ENCODE measurements at places on chromosomes 3 and 15.

GRCh38 chr3:55416331-55416821 is 70.7 kb downstream of the WNT5A start:
- peak; percentile 87 for DNase-seq

GRCh38 chr15:99409097-99409473 is 156.7 kb upstream of the MEF2A start:
- peak; percentile 60 for DNase-seq

DNA sequence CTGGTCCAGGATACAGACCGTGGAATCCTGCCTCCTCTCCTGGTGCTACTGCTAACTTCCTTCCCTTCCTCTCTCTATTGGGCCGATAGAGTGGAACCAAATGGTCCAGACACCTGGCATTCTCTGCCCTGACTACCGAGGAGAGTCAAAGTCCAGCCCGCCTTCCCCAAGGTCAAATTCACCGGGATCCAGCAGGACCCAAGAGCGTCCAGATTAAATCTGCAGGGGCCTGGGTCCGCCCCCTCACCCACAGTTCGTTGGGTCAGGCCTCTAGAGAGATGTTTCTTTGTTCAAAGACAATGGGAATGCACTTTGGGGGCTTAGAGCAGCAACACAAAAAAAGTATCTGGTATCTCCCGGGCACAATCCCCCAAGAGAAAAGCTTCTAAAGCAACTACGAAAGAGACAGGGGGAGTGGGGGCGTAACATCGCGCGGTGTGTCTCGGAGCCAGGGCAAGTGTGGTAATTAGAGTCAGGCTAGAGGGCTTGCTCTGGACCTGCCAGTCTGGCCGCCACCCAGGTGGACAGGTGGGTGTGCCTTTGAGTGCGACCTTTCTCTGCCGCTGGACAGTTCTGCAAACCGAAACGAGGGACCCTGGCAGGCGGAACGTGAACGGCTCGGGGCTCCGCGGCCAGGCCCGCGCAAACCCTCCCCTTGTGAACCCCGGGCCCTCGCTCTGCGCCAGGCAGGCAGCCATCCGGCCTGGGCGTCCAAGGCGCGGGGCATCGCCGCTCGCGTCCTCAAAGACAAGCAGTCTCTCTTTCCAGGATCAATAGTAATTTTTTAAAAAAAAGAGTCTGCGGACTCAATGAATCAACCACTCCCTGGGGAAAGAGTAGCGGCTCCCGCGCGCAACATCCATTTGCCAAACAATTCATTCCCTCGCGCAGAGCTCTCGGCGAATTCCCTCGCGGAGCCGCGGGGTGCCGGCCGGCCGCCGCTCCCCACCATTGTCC is 806 bp downstream of the KLHL25 start:
- peak; percentile 33 for DNase-seq

- DNase-seq = no peak
Observed at GRCh38 chr3:9135930-9136525, 113.4 kb downstream of the SRGAP3 start.

GRCh38 chr3:146685050-146685814 is 80.1 kb upstream of the PLSCR5 start:
- no peak for DNase-seq

DNA sequence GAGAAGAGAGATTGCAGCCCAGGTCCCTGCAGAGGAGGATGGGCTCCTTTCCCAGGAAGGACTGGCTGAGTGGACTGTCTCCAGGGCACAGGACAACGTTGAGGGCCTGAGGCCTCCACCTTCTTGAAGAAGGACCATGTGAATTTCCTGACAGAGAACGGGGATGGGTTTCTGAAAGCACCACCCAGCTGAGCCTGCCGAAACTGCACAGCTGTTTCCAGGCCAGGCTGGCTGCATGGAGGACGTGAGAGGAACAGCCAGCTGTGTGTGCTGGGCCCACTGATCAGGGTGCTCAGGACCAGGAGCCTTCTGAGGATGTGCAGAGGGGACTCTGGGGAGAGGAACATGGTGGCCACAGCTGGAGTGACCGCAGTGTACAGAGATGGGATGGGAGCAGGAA is 39.2 kb downstream of the HMCES start:
- DNase-seq = no peak

GRCh38 chr15:101641894-101642293 is 10.3 kb downstream of the TM2D3 start:
- DNase-seq = no peak

GRCh38 chr3:23404246-23404645 is 201.1 kb downstream of the UBE2E2 start:
- no peak for DNase-seq

DNA sequence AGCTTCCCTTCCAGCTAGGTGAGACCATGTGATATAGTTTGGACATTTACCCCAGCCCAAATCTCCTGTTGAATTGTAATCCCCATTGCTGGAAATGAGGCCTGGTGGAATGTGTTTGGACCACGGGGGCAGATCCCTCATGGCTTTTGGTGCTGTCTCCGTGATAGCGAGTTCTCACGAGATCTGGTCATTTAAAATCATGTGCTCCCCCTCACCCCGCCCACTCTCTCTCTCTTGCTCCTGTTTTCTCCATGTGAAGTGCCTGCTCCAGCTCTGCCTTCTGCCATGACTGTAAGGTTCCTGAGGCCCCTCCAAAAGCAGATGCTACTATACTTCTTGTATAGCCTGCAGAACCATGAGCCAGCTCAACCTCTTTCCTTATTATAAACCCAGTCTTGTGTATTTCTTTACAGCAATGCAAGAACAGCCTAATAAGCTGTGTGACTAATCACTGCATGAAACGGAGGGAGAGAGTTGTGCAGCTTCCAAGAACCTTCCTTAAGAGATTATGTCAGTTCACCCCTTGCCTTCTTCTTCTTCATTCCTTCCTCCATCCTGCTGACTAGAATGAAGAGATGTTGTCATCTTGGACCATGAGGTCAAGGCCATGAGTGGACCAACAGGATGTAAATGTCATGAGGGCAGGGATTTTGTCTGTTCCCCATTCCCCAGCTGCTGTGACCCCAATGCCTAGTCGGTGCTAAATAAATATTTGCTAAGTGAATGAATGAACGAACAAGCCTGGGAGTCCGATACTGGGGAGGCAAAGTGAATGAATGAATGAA is 91.0 kb downstream of the CPN2 start:
- peak; percentile 55 for DNase-seq

DNA sequence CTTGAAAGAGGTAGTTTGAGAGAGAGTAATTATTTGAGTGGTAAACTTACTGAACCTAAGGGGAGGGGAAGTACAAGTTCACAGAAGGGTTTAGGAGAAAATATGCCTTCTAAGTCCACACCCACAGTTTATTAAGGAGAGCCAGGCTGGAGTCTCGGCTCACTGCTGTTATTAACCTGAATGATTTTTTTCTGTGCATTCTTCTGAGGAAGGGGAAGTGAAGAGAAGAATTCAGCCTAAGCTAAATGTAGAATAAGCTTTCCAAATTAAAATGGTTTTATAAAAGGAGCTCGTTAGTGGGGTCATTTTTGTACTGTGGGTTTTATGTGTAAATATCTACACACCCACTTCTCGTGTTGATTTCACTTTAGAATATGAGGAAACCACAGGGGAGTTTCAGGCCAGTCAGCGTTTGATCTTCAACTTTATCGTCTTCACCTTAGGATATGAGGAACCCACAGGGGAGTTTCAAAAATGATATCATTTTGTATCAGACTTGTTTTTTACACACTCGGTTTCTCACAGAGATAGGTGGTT is 1.5 kb downstream of the WHAMM start:
- no peak for DNase-seq

- no peak for DNase-seq
Observed at GRCh38 chr15:69434238-69434637, 18.4 kb upstream of the RPLP1 start.

DNA sequence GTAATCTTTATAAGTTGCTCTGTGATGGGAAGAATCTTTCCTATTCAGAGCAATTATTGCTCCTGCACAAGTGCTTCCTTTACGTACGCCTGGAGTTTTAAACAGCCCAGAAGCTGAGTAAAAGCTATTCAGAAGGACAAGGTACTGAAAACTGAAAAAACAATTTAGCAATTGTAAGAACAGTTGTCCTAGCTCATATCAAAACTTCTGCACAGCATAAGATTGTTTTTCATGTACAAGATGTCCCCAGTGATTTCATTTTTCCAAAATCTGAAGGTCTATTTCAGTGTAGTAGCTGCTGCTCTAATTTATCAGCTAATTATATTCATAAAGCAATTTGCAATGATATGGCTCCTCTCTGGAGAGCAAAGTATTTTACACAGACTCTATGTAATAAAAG is 23.7 kb downstream of the KCNAB1 start:
- no peak for DNase-seq

GRCh38 chr3:105355408-105356061 is 11.2 kb upstream of the ALCAM start:
- peak; percentile 52 for DNase-seq

DNA sequence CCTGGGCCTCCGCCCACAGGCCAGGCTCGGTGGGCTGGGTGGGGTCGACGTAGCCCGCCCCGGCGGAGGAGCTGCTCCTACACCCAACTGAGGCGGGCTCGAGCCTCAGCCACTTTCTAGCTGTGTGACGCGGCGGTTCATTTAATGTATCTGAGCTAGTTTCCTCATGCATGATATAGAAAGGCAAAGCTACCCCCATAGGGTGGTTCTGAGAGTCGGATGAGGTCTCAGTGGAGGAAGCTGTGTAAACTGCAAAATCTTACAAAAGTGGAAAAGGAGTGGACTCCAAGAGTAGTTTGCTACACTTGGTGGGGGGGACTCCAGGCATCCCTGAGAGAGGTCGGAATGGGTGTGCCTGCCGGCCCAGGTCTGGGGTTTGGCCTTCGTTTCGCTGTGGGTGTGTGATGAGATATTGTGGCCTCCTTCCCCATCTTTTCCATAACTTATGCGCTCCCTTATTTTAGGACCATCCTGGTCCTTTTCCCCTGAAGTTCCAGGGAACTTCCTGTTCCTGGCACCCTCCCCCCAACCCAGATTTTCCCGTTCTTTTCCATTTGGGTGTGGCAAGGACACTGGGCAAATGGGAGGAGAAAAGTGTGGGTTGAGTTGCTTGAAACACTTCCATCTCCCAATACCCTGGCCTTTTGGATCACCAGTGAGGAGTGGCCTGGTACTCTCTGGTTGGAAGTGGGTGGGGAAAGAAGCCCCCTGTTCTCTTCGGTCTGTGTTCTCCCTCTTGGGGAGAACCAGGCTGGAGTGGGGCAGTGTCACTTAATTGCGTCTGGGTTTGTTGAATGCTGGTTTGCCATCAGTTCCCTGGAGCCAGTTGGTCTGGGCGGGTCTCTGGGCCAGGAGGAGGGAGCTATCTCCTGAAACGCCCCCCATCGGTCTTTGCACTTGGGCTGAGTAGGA is 1.1 kb downstream of the PDIA5 start:
- DNase-seq = peak; percentile 36

- no peak for DNase-seq
Observed at GRCh38 chr3:60240492-60240891, 1010.8 kb downstream of the FHIT start.

DNA sequence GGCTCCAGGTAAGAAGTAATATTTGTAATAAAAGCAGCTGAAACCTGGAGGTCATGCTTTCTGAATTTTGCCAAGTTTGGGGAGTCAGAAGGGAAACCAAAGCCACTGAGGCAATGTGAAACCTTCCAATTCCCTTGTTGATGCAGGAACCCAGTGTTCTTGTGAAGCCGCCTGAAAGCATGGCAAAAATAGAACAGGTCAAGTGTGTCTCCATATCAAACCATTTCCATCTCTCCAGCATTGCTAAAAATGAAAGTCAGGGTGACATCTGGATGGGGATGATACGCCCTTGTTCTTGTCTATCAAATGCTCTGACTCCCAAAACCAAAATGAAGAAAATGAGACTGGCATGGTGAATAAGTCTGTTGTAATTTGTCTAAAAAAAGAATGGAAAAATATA is 362.5 kb downstream of the VPS13C start:
- no peak for DNase-seq

DNA sequence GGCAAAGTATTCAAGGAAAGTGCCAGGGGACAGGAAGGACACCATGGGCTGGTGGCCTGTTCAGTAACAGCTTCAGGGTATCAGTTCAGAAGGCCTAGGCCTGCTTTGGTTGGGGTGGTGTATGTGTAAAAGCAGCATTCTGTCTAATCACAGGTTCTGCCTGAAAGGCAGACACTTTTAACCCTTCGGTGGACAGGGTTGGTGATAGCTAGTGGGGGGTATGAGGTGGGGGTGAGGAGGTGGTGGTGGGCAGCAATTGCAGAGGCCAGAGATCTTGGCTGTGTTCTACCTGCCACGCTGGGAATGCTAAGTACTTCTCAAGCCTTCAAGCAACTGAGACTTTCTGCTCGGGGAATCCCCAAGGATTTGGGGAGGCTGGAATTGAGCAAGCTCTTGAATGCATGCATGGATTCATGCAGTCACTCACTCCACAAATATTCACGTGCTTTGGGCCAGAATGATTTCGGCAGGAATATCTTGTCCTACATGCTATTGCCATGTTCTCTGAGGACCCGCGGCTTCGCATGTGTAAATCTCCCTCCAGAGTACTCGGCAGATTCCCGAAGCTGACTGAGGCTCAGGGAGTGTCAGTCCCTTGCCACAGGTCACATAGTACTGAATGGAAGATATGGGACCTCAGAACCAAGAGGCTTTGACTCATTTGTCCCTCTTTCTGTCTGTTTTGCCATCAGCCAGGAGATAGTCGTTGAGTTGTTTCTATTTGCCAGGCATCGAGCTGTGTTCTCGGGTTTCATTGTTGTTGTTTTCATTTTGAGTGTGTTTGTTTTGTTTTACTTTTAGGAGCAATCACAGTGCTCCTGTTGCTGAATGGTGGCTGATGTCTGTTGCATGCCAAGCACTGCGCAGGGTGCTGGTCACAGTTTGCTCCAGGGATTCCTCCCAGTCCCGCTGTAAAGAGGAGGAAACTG is 65.5 kb downstream of the SMAD3 start:
- DNase-seq = peak; percentile 84

GRCh38 chr15:69562564-69562963 is 109.9 kb downstream of the RPLP1 start:
- DNase-seq = no peak

GRCh38 chr3:12231431-12231830 is 57.4 kb upstream of the PPARG start:
- DNase-seq = peak; percentile 94

- no peak for DNase-seq
Observed at GRCh38 chr3:187082758-187083375, 56.4 kb downstream of the RPL39L start.

GRCh38 chr3:139561959-139562676 is 22.6 kb upstream of the RBP1 start:
- peak; percentile 43 for DNase-seq

- no peak for DNase-seq
Observed at GRCh38 chr15:89937365-89938350, 24.9 kb upstream of the ARPIN start.

DNA sequence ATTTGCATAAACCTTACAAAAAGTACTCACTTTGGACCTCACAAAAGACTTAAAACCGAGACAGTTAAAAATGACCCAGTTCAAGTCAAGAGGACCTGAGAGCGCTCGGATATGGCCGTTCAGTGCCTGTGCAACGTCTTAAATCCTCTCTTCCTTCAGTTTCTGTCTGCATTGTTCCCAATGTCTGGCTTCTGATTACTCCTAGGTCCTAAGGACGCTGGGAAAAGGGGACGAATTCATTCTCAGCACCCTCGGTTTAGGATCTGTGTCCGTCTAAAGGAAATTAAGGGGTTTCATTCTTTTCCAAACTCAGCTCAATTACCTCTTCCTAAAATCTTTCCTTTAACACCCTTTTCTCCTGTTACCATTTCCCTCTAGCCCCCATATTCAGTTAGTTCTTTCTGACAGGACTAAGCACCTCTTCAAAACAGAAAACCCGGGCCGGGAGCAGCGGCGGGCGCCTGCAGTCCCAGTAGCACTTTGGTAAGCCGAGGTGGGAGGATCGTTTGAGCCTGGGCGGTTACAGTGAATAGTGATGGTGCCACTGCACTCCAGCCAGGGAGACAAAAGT is 970 bp downstream of the DPPA4 start:
- peak; percentile 26 for DNase-seq

- no peak for DNase-seq
Observed at GRCh38 chr3:65026151-65026550, 338.4 kb upstream of the ADAMTS9 start.
